Hematopoietic multipotent progenitor cell treated with erythropoietin and hydrocortisone succinate and interleukin-3 and kit ligand, for 4 days (in vitro differentiated cells): ENCODE measurements at places on chromosomes 5 and 9.

DNA sequence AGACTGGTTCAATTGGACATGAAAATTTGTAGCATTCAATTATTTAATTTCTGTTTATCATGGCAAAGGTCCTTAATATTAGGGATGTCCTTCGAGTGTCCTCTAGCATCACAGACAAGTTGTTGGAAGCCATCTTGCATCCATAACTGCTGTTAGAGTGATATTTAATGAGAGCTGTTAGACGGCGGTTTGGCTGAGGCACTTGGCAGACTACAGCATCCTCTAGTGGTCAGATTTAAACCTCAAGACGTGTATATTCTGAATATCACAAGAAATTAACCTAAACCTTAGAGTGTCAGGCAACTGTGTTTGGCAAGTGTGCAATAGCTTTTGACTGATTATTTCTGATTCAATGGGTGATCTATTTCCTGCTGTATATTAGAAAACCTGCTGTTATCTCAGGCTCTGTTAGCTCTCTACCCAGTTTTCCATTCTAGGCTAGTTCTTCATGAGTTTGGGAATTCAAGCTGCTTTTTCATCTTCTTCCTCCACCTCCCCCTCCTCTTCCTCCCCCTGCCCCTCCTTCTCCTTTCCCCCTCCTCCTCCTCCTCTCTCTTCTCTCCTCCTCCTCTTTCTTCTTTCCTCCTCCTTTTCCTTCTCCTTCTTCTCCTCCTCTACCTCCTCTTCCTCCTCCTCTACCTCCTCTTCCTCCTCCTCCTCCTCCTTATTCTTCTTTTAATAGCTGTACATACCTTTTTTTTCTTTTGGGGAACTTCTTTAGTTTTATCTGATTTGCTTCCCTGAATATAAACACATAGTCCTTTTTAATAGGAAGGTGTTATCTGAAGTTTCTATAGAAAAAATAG is 8.6 kb downstream of the SPINK1 start:
- peak; percentile 92 for DNase-seq

DNA sequence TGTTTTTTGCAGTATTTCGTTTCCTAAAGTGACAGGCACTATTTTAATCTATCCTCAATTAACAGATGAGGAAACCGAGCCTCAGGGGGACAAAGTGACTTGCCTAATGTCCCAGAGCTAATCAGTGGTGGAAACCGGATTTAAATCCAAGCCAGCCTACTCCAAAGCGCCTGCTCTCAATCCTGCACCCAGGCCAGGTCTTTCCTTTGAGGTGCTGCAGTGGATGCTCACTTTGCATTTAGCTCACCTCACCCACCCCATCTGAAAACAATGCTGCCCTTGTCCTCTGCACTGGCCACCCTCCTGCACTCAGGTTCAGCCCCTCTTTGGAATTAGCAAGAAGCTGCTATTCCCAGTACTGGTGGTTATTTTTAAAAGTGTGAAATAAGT is 16.0 kb downstream of the ANGPTL2 start:
- DNase-seq = no peak

DNA sequence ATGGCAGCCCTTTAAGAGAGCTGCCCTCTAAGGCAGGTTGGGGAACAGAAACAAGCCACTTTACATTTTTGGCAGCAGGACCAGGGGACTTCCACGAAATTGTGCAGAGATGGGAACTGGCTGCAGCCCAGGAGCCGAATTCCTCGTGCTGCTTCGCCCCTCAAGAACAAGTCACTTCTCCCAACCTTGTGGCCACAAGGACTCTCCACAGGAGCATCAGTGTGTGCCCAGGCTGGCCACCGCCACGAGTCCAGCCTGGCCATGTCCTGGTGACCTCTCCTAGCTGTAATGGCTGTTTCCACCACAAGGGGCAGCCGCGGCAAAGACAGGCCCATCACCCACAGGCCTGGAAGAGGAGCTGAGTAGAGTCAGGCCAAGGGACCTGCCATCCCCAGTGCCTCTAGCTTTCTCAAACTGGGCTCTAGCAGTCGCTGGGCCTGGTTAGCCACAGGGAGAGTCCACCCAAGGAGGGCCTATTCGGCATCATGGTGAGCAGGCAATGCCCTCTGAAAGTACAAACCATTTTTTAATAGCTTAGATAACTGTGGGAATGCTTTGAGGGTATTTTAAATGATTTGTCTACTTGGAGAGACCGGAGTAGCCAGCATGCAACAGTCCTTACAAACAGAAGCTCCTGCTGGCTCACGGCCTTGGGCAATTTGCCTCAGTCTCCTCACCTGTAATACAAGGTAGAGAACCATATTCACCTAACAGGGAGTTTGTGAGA is 129.0 kb downstream of the COL23A1 start:
- DNase-seq = peak; percentile 80

GRCh38 chr5:108418197-108418596 is 36.3 kb upstream of the FBXL17 start:
- DNase-seq = no peak

- DNase-seq = no peak
Measured at GRCh38 chr9:95777136-95777535, 98.4 kb upstream of the ERCC6L2 start.

GRCh38 chr5:101782352-101783103 is 513.6 kb downstream of the SLCO4C1 start:
- DNase-seq = no peak

DNA sequence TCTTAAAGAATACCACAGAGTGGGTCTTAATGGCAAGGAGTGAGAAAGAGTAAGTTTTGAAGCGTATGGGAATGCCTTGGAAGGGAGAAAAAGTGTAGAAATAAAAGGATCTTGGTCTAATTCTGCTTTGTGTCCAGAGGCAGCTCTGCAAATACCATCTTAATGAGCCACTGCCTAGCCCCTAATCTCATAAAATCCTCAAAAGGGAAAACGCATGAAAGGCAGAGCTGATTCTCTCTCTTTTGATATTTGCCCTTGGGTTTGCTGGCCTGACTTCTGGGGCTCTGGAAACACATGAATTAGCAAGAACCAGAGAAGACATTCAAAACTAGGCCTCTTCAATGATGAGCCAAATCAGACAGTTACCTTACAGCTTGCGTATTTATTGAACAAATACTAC is 28.1 kb downstream of the NREP start:
- no peak for DNase-seq

DNA sequence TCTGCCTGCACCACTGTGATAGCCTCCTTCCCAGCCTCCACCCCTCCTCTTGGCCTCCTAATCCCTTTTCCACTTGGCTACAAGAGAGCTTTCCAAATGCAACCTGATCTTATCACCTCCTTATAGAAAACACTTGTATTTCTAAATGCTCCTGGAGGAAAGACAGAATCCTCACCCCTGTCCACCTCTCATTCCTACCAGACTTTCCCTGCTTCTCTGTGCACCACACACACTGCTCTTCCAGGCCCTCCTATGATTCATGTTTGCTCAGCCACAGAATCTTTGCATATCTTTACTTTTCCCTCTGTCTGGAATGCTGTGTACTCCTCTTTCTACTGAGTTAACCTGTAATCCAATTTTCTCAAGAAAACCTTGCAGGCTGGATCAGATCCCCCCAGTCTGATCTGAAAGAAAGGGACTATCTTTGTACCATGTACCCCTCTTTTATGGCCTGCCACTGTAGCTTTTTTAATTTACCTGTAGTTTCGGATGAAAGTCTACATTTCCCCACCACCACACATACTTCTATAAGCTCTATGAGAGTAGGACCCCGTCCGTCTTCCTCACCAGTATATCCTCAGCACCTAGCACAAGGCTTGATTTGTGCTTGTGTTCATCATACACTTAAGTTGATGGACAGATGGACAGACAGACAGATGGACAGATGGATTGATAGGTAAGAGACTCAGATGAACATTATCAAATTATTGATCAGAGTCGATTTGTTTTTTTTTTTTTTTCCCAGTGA is 95.3 kb downstream of the GALNT10 start:
- no peak for DNase-seq

- no peak for DNase-seq
Measured at GRCh38 chr9:36382484-36382883, 17.6 kb downstream of the RNF38 start.

DNA sequence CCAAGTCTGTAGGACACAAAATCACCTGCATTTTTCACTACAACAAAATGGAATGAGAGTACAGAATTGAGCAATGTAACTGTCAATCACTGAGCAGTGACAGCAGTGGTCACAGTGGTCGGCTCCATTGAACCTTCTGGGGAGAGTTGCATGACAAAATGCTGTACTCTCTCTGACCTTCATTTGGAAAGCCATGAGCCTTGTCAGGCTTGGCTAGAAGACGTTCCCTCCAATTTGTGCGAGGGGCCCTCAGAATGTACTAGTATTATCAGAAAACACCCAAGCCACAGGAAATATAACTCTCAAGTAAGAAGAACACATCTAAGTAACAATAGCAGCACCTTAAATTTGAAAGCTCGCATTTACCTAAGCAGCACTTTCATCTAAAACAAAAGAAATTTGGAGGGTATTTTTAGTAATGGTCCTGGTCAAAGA is 425.6 kb upstream of the MEF2C start:
- DNase-seq = no peak

- no peak for DNase-seq
Measured at GRCh38 chr5:55621229-55621628, 86.5 kb upstream of the PLPP1 start.

DNA sequence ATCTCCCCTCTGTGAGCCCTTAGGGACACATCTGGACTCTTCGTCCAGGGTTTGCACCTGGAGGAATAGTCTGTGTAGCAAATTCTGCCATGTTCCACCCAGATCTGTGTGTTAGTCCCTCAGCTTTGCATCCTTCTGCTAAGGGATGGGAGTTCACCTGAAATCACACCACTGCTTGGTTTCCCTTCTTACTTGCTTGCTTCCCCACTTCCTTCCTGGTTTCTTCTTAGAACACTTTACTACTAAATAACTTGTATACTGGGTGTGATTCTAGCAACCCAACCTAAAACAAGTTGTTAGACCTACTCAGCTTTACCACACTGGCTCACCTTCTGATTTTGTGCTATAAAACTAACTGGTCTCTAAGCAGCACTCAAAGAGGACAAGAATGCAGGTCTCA is 202.6 kb upstream of the MAP3K1 start:
- DNase-seq = no peak

DNA sequence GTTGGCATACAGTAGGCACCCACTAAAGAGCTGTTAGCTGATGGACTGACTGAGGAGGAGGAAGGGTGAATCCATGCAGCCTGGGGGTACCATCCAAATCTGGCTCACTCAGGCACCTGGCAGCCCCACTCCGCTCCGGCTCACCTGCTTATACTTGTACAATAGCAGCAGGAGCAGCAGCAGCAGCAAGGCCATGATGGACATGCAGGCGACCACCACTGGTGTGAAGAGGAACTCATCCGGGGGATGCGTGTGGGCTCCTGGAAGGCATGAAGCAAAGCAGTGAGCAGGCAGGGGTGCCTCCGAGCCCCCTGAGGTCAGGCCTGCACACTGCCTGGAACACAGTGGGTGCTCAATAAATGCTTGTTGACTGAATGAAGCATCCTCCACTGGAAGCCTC is 18.3 kb downstream of the CSF1R start:
- no peak for DNase-seq

DNA sequence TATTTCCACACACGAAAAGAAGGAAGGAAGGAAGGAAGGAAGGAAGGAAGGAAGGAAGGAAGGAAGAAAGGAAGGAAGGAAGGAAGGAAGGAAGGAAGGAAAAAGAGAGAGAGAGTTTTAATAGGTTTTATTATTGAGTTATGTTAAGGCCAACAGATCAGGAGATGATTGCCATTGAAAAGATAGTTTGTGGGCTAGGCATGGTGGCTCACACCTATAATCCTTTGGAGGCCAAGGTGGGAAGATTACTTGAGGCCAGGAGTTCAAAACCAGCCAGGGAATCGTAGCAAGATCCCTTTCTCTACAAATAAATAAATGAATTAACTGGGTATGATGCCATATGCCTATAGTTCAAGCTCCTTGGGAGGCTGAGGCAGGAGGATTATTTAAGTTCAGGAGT is 877.2 kb downstream of the TLE4 start:
- DNase-seq = no peak

GRCh38 chr5:140111859-140112551 is 1.9 kb upstream of the PURA start:
- no peak for DNase-seq
